ENCODE measurements at places on chromosomes 3 and 15.

GRCh38 chr3:42014458-42014920 is 52.6 kb upstream of the ULK4 start:
- DNase-seq, result no peak

GRCh38 chr3:56061279-56061626 is 407.0 kb downstream of the ERC2 start:
- no peak for DNase-seq

- no peak for DNase-seq
Observed at GRCh38 chr3:99954914-99955644, 137.4 kb downstream of the CMSS1 start.

DNA sequence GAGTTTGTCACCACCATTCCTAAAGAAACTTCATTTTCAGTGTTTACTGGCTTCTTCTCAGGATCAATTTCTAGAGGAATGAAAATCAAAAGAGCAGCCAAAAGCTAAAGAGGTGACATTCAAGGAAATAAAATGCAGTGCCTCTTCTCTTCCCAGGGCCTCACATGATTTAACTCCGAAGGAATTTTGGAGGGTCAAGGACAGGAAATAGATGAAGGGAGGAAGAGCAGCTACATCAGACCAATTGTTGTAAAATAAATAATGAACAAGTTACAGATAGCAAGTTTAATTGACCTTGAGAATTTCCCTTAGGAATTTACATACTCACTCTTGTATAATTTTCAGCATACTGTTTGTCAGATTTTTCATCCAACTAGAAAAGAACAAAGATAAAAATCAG is 78.1 kb downstream of the LRRFIP2 start:
- DNase-seq, result no peak

- no peak for DNase-seq
Observed at GRCh38 chr3:180619723-180620122, 17.8 kb downstream of the TTC14 start.

DNA sequence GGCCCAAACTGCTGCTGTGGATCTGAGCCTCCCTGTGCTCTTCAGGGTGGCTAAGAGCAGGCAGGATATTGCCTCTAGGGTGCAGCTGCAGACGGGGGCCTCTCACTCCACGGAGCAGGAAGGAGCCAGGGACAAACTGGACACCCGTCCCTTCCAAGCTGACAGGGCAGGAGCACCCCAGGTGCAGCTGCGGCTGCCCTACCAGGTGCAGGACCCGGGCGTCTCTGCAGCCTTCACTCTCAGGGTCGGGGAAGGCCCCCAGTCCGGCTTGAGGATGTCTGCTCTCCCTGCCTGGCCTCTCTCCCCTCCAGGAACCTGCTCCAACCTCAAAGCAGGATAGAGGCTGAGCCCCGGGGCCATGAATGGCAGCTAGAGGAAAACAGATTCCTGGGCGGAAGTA is 1554.9 kb upstream of the CADM2 start:
- DNase-seq, result no peak

- DNase-seq, result no peak
Observed at GRCh38 chr3:57826952-57827723, 71.0 kb downstream of the SLMAP start.

DNA sequence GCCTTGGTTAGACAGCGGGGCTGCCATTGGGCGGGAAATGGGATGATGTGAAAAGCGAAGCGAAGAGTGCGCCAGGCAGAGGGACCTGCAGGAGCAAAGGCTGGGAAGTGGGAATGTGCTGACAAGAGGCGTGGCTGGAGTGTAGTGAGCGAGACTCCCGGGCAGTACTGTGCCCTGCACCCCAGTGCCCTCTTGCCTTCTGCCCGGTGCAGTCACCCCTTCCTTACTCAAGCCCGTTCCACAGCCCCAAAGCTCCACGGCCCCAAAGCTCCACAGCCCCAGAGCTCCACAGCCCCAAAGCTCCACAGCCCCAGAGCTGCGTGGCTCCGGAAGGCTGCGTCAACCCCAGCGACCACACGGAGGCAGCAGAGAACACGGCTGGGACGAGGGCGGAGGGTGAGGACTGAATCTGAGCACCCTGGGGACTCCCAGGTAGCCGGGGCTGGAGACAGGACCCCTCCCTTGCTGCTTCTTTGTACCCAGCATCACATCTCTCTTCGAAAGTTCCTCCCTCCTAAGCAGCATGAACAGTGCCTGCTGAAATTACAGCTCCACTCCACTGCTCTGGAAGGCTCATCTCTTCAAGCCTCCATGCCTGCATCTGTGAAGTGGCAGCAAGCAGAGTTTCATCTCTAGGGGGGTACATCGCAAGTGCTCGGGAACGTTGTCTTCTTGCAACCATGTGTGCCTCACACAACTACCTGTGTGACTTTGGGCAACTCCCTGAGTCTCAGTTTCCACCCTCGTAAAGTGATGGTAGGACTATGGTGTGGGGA is 108.9 kb downstream of the FBLN2 start:
- DNase-seq, result peak; percentile 74

- DNase-seq, result no peak
Observed at GRCh38 chr3:151281671-151282324, 3.5 kb upstream of the P2RY14 start.

GRCh38 chr15:55991802-55992768 is 1.3 kb downstream of the NEDD4 start:
- DNase-seq, result no peak

GRCh38 chr3:148044151-148044550 is 635.0 kb downstream of the ZIC1 start:
- DNase-seq, result no peak

DNA sequence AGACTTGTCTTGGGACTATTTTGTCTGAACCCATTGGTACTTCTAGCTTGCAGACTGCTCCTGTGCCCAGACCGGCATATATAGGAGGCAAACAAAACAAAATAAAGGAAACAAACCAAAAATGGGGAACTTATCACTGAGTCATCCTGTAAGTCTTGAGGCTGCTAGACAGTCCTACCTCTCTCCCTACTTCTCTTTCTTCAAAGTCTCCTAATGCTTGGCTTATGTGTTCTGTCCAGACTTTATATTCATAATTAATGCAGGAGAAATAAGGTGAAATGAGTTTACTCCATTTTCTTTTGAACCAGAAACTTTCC is 266.2 kb downstream of the ZNF385D start:
- no peak for DNase-seq

DNA sequence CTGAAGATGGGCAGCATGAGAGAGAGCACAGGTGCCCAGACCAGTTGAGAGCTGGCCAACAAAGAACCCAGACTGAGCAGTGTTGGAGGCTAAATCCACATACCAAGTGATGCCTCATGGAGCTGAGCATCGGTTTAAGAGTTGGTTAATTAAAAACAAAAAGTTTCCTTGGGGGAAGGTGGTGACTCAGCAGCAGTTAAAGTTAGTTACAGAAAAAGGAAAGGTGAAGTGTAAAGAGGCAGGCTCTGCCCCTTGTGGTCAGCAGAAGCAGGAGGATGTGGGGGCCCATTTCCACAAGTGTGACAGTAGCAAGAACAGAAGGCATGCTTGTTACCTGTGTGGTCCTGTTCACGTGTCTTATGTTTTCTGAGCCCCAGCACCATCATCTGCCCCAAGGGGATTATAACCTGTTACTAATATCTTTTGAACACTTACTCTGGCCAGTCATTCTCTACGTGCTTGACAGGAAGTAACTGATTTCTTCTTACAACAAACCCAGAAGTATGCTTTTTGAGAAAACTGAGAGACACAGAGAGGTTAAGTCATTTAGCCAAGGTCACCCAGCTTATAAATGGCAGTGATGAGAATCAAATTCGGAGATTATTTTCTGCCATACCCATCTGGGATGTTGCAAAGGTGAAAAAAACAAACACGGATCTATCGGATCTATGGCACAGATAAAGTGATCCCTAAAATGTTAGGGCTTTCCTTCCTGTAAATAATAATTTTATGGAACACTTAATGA is 91.0 kb downstream of the EPHB1 start:
- no peak for DNase-seq

DNA sequence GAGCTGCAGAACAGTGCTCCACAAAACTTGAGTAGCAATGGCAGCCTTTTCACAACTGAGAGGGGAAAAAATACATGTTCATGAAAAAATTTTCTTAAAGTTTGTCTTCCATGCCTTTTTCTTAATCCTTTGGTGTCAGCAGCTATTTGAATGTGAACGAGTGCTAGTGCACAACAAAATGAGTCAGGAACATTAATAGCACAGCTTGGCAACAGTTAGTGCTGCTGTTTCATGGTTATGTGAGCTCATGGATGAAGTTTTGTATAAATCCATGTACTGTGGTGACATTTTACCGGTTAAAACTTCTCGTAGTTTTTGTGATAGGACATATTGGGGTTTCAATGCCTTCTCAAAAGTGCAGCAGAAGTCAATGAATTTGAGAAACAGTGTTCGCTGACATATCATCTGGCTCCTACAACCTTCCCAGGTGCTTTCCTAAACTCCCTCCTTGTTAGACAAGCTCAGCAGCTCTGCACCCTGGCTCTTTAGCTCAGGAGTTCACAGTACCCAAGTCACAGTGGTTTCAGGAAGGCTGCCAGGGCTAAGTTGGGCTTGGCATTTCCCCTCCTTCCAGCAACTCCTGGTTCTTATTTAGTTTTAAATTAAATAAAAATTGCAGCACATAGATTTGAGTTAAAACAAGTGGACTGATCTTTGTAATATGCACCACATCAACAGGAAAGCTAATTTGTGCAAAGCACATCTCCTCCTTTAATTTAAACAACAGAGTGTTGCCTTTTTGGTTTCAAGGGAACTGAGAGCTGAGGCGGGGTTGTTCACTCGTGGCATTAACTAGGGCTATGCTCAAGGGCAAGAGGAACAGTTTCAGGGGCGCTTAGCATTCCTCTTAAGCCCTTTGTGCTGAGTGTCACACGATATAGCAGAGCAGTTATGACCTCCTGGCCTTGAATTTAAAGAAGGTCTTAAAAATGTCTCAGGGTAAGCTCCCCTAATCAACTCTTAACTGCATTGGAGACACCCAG is 362.8 kb downstream of the CHST2 start:
- no peak for DNase-seq

DNA sequence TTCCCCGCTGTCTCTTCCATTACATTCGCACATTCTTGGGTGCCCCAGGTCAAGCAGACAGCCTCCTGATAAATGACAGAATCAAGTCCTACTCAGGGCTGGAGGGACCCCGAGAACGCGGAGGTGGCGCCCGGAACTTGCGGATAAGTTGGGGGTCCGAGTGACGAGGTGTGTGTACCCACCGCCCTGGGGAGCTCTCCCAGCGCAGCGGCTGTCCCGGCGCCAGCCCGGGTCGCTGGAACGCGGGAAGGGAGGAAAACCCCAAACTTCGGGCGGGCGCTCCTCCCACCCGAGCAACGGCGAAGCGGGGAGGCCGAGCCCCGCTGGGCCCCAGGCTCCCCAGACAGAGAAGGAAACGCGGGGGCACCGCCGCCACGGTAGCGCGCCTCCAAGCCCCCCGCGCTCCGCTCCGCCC is 550 bp downstream of the CLN6 start:
- no peak for DNase-seq

- DNase-seq, result no peak
Observed at GRCh38 chr3:99777210-99777549, 40.5 kb upstream of the CMSS1 start.

GRCh38 chr3:12981306-12982275 is 91.6 kb downstream of the IQSEC1 start:
- DNase-seq, result no peak

- DNase-seq, result no peak
Observed at GRCh38 chr3:124108446-124108845, 116.5 kb upstream of the ROPN1 start.

DNA sequence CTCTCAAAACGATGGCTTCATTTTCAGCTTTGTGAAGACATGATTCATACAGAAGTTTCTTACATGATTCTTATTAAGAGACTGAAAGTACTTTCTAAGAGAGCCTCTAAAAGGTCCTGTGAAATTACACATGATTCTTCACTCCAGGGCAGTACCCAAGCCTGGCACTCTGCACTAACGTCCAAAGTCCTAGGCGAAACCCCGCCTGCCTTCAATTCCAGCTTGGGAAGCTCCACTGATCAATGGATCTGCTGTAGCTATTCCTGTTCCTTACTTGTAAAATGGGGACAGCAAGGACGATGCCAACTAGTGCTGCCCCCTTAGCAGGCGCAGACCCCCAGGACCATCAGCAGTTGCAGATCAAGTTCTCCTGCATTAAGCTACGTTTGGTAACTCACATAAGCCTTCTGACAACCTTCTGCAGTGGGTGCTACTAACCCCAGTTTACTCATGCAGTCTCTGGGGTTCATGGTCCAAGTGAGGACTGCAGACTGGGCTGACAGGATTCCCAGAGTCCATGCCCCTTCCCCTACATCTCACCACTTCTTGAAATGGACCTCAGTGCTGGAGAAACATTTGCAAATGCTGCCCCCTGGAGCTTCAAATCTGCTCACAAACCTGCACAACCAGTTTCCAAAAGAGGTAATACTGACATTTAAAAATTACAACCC is 10.6 kb downstream of the CHCHD4 start:
- DNase-seq, result no peak

GRCh38 chr3:123750659-123751420 is 133.3 kb downstream of the MYLK start:
- no peak for DNase-seq

- no peak for DNase-seq
Observed at GRCh38 chr3:159159546-159159945, 357.7 kb downstream of the MFSD1 start.
